ENCODE measurements at places on chromosomes 12 and 14.

DNA sequence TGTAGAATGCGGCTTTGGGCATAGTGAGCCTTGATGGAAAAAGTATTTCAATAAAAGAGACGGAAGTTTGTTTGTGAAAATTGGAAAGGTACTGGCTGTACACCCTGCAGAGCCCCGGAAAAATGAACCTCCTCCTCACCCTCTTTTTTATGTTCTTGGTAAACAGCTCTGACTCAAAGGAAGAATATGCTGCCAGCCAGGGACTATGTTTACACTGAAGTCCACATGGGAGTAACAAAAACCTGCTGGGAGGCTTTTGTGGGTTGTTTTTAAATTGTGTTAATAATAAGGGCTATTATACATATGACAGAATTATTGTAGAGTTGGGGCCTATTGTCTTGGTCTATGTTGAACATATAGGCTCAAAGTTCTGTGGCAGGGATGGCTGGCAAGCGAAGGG is 70.7 kb downstream of the TTC8 start:
- DNase-seq = no peak

- no peak for DNase-seq
Observed at GRCh38 chr14:70515811-70516210, 19.0 kb downstream of the ADAM20 start.

- DNase-seq = no peak
Observed at GRCh38 chr12:52584156-52584682, 10.6 kb upstream of the KRT74 start.

DNA sequence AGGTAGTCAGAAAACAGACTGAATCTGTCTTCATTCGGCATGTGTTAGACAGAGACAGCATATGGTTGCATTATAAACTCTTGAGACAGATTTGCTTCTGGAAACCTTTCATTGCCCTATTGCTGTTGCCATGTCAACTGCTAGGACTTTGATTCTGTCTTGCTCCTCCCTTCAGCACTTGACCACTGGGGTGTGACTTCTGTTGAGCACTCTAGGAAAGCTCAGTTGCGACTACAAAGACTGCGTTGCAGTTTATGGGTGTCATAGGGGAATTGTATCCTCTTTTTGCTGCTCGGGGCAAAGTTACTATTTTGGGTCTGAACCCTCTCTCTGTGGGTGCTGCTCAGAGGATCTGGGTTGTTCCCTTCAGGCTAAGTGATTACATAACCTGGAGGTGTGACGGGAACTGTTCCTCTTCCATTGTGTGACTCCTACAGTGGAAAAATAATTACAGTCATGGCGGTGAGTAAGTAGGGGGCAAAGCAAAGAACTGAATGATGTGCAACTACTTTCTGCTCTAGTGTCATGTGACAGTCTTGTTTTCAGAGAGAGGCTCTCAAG is 44.3 kb upstream of the TRIM9 start:
- no peak for DNase-seq

GRCh38 chr14:104604458-104605449 is at the start of gene TMEM179:
Gene TMEM179, minus strand, starts transcription at chr14:104604772. Its CDS starts 31 bp downstream, at chr14:104604741.
- DNase-seq = no peak
